ENCODE measurements at places on chromosomes 12 and 14. TPM values are rescaled to one million over a fixed set of nuclear protein-coding genes. Genes with fewer than 3 reads are reported as not detected.

GRCh38 chr14:21229821-21230220 lies 39.4 kb downstream of the HNRNPC start:
- no peak for DNase-seq

DNA sequence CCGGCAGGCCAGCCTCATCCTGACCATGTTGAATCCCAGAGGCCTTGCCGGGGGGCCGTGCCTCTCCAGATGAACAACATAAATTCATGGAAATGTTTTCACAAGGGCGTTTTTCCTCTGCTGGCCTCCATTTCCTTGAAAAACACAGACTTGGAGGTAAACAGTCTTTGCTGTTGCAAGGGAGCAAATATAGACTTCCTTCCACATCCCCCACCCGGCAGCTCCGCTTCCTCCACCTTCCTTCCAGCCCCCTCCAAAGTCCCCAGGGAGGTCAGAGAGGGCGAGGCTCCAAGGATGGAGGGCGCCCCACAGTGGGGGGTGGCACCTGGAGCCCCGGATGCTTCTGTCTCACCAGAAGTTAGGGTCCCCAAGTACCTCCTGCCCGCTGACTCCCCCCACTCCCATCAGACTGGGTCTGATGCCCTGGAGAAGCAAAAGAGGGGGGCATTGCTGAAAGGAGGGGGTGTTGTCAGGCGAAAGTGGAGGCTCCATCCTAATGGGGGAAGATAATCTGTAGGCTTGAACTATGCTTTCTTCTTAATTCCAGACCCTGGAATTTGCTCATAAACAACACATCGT lies 31.1 kb downstream of the CALM1 start:
- no peak for DNase-seq

The MANSC1 gene
- 15.2 TPM for total RNA-seq

The RIPK3 gene
- total RNA-seq, result 32.9 TPM

The SAMD15 gene
- total RNA-seq, result 1.7 TPM

The KIF21A gene
- total RNA-seq, result 6.6 TPM

The SLC38A1 gene
- total RNA-seq, result 12.7 TPM

The PLA2G1B gene
- 34.9 TPM for total RNA-seq
